Activated CD4-positive, alpha-beta T cell treated with anti-CD3 and anti-CD28 coated beads, Interleukin-2, amount 50 U/mL, for 16 hours (primary cell): ENCODE measurements at places on chromosomes 6 and 20.

GRCh38 chr6:156808287-156808686, 31.1 kb downstream of the ARID1B start:
- DNase-seq = no peak

- no peak for DNase-seq
Measured at GRCh38 chr20:15332711-15333160, 995.3 kb upstream of the FLRT3 start.

- DNase-seq = no peak
Measured at GRCh38 chr20:40861427-40862008, 167.1 kb upstream of the TOP1 start.

GRCh38 chr6:35078896-35079295, 62.2 kb downstream of the TCP11 start:
- no peak for DNase-seq

- peak; percentile 17 for DNase-seq
Measured at GRCh38 chr6:153301602-153302001, 170.5 kb upstream of the RGS17 start.

- no peak for DNase-seq
Measured at GRCh38 chr6:124052120-124052519, 248.5 kb downstream of the NKAIN2 start.

- no peak for DNase-seq
Measured at GRCh38 chr6:47380251-47380650, 70.5 kb upstream of the TNFRSF21 start.

DNA sequence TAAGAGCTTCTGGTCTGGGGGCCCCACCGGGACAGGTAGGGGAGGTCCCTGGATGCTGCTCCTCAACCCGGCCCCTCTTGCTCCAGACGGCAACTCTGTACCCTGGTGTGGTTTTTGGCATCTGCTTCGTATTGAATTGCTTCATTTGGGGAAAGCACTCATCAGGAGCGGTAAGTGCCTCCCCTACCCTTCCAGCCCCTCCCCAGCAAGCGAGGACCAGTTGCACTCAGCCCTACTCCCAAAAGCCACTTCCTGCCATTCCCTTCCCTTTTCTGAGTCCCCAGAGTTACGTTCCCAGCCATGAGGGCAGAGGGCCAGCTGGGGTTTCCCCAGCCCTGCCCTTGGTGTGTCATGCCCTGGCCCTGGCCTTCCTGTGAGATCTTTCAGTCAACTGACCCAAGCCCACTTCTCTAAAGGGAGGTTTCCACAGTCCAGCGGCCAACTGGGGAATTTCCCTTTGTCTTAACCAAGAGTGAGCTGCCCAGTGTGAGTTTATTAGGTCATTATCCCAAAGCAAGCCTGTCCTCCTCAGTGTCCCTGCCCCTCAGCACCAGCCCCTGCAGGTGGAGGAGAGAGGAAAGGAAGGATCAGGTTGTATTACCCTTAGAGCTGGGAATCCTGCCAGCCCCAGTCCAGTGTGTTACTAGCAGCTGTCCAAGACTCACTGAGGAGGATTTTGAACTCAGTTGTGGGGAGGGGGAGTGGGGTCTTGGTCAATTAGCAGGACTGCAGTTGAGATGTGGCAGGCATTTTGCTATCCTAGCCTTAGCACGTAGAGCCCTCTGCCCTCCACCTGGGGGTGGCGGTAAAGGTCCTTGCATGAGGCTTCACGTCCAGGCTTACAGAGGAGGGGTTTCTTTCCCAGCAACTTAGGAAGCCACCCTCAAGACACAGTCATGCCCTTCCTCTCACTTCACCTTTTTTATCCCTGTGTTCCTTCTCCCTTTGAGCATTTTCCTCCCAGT, 45.8 kb downstream of the TM9SF4 start:
- peak; percentile 12 for DNase-seq

GRCh38 chr6:25365154-25365553, 86.0 kb downstream of the CARMIL1 start:
- DNase-seq = no peak

DNA sequence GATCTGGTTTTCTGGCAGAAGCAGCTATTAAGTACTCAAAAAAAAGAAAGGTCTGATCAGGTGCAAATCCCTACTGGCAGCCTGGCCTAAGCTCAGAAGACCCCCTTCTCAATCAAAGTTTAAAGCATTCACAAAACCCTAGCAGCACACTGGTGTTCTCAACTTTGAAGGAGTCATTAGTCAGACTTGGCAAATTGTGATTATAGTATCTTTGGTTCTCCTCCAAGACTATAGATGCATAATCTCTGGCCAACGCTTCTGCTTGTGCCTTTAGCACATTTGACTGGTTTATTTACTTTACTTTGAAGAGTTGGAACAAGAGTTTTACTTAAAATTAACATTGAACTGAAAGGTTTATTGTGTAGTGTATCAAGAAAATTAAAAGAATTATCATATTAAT, 248.9 kb downstream of the PTPRK start:
- no peak for DNase-seq

DNA sequence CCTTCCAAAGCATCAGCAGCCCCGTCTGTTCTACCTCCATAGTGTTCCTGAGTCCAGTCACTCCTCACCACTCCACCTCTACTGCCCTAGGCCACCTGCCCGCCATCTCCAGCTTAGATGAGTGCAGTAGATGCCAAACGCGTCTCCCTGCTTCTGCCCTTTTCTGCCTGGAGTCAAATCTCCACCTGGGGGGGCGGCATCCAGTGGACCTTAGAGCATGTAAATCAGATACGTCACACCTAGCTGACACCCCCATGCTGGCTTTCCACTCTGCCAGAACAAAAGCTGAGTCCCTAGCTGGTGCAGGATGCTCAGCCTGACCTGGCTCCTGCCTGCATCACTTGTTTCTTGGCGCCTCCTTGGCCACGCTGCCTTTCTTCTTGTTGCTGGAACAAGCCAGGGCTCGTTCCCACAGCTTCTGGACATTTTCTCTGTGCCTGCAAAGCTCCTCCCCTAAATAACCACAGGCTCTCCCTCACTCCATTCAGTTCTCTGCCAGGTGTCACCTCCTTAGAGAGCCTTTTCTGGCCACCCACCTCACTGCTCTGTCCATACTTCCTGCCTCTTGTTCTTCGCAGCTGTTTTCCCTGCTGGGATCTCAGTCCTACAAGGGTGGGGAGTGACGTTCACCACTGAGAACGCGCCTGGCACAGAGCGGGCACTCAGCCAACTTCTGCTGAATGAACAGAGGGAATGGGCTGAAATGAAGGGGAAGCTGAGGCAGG, 5.8 kb downstream of the DDR1 start:
- no peak for DNase-seq

GRCh38 chr20:32352121-32352720, 5.9 kb upstream of the ASXL1 start:
- no peak for DNase-seq

- no peak for DNase-seq
Measured at GRCh38 chr6:115643762-115644161, 416.9 kb downstream of the FRK start.

GRCh38 chr6:55841341-55841740, 34.0 kb downstream of the BMP5 start:
- DNase-seq = no peak

DNA sequence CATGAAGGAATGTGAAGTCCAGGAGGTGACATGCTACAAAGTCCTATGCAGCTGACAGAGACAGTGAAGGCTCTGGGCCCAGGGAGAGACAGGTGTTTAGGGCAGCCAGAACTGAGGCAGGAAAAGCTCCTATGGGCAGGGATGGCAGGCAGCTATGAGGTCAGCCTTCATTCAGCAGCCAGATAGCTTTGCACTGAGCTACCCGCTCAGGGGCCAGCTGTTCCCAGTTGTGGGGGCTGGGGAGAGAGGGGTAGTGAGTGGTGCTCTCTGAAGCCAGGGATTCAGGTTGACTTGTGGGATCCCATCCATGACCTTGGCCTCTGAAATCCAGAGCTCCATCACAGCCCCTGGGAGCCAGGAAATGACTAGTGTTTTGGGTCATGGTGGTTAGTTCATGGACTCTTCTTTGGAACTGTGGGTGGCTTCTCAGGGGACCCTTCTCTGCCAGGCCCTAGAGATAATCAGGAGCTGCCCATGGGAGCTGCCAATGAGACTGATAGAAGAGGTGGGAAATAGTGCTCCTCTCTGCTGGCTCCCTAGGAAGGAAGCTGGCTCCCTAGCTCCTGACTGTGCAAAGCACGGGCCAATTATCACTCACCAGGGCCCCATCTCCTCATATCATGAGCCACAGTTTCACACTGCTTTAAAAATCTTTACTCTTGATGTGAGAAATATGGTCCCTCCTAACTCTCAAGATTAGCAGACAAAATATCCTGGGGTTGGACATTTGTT, 127.7 kb downstream of the VEGFA start:
- no peak for DNase-seq

DNA sequence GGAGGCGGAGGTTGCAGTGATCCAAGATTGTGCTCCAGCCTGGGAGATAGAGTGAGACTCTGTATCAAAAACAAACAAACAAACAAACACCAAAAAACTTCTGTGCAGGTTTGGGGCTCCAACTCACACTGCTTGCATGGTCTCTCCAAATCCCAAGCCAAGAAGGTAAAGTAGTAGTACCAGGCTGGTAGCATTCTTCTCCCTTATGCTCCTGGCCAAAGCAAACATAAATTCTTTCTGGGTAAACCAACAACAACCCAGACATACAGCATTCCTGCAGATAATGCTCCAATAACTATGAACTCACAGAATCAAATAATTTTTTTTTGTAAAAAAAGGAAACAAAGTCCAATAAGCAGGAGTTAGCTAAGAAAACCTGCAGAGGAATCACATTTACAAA, 57.8 kb upstream of the KLHL31 start:
- DNase-seq = no peak

- no peak for DNase-seq
Measured at GRCh38 chr6:109874621-109875020, 103.5 kb upstream of the GPR6 start.

DNA sequence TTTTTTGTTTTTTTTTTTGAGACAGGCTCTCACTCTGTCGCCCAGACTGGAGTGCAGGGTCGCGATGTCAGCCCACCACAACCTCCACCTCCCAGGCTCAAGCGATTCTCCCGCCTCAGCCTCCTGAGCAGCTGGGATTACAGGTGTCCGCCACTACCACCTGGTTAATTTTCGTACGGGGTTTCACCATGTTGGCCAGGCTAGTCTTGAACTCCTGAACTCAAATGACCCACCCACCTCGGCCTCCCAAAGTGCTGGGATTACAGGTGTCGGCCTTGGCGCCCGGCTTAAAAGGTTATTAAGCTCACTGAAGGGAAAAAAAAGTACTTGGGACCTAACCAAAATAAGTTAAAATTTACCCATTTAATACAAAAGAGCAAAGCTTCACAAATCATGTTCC, 1.9 kb downstream of the TCFL5 start:
- DNase-seq = no peak

DNA sequence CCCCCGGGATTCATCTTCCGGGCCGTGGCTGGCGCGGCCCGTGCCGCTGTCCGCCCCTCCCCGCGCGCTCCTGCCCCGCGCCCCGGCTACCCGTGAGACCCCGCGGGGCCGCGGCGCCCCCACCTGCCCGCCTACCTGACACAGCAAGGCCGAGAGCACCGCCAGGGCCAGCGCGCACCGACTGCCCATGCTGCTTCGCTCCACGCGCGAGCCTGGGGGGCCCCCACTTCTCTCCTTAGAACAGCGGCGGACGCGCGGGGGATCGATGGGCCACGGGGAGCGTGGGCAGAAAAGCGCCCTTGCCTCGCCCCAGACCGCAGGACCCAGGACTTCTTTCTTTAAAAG, 955 bp downstream of the DLL1 start:
- no peak for DNase-seq

- DNase-seq = no peak
Measured at GRCh38 chr6:33407132-33407718, 3.6 kb upstream of the PHF1 start.

DNA sequence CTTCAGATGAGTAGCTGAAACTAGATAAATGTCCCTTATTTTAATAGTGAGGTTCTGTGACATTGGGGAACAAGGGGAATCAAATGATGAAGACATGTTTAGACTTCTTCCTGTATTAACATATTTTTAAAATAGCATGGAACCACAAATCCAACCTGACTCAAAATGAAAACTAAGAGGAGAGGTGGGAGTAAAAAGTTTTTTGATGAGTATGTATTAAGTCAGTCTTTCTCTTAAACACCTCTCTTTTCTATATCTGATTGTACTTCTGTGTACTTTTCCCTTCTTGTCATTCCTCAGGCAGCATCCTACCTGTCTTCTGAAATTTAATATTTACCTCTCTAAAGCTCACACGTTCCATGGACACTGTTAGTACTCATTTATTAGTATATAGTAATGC, 8.7 kb upstream of the SDHAF4 start:
- DNase-seq = peak; percentile 24

GRCh38 chr20:25030007-25030648, 27.8 kb downstream of the ACSS1 start:
- DNase-seq = no peak

GRCh38 chr20:50449738-50450492, 60.3 kb upstream of the PTPN1 start:
- no peak for DNase-seq

GRCh38 chr20:41872930-41873329, 254.8 kb upstream of the CHD6 start:
- no peak for DNase-seq

DNA sequence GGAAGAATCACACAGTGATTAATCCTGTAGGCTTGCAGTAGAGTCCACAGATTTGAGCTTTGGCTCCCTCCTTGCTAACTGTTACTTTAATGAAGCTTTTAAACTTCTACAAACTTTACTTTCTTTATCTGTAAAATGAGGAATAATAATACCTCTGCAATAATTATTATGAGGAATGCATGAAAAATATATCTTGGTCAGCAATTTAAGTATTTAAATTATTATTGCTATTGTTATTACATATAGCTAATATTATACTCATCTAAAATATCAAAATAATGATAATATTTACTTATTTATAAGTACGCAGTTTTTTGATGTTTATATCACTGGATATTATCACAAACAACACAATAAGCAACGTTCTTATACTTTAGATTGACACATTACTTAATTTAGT, 38.3 kb upstream of the LAMA2 start:
- DNase-seq = no peak

DNA sequence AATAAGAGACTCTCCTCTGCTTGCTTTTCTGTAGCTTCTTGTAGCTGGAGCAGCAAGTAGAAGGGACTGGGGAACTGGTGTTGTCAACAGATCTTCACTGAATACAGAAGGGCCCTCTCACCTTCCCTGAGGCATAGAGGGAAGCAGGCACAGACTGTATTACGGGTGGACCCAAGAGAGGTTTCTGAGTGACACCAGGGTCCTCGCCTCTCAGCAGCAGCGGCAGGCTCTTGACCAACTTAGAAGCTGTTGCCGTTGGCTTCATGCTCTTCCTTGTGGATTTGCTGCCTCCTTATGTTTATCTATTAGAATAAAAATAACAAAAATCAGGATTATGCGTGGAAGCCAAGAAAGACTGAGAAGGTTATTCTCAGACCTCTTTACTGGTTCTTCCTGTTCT, 31.7 kb downstream of the GFRA4 start:
- no peak for DNase-seq

- no peak for DNase-seq
Measured at GRCh38 chr6:116057766-116058165, 2.9 kb downstream of the FRK start.

DNA sequence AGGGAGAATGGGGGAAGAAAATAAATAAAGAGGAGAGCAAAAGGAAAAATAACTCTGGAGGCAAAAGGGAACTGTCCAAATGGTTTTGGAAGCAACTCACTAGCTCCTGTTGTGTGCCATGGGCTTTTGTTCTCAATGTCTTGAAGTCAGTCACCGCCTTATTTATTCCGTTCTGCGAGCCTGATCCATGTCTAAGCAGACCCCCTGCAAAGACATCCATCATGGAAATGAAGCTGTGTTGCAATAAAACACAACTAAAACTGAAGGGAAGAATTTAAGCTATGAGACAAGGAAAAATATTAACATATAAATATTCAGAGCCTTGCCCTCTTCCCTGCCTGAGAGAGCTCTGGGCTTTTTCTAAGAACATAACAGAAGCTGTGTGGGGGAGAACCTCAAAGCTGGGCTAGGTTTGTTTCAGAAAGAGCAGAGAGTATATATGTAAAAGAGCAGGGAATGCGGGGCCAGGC, 373.2 kb upstream of the CNR1 start:
- no peak for DNase-seq
